Stimulated activated effector memory CD8-positive, alpha-beta T cell treated with anti-CD3 and anti-CD28 coated beads, Interleukin-12 subunit alpha, Interleukin-12 subunit beta, amount 100 ng/mL, for 72 hours (primary cell): ENCODE measurements at places on chromosomes 7 and 10.

GRCh38 chr10:93463723-93464476, 18.2 kb downstream of the MYOF start:
- DNase-seq: no peak

GRCh38 chr7:77888998-77889397, 90.4 kb downstream of the PHTF2 start:
- DNase-seq: no peak

DNA sequence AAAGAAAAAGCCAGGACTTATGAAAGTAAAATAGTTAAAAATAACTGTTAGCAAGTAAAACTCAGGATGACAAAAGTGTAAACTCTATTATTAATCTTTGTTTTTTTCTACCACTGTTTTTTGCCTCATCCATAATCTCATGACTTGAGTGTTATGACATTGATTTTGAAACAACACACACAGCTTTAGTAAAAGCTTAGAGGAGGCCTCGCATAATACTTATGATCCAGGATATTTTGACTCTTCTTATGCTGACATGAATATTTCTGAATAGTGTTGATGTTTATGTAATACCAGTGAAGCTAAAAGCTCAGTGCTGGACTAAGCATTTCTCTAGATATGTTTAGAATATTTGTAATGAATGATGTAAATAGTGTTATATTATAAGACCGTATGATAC, 10.5 kb downstream of the KAT6B start:
- no peak for DNase-seq

DNA sequence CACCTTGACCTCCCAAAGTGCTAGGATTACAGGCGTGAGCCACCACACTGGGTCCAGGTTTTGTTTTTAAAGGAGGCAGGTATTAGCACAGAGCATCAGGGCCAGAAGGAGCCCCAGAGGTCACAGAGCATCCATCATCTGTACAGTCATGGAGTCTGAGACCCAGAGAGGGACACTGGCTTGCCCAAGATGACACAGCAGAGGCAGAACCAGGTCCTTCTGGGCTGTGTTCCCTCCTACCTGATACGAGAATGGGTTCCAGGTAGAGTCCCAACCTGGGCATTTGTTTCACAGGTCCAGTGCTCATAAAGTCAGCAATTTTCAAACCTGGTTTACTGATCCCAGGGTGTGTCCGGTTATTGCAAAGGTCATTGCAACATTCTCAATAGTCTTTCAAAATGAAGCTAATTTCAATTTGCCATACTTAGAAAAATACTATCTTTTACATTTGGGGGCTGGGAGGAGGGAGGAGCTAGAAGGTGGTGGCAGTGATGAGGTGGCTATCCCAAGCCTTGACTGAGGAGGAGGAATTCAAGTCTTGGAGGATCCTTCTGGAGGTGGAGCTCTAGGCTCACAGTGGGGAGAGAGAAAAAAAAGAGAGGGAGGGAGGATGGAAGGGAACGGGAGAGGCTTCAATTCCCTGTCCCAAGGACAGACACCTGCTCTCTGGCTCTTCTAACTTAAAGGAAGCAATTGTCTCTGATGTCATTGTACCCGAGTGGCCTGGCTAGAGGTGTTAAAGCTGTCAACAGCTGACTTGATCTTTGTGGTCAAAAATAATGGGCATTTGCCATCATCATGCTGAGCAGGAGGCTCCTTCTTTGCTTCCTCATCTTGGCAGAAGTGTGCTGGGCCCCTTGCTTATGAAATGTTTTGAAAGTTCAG, 8.1 kb downstream of the MXI1 start:
- DNase-seq: no peak

DNA sequence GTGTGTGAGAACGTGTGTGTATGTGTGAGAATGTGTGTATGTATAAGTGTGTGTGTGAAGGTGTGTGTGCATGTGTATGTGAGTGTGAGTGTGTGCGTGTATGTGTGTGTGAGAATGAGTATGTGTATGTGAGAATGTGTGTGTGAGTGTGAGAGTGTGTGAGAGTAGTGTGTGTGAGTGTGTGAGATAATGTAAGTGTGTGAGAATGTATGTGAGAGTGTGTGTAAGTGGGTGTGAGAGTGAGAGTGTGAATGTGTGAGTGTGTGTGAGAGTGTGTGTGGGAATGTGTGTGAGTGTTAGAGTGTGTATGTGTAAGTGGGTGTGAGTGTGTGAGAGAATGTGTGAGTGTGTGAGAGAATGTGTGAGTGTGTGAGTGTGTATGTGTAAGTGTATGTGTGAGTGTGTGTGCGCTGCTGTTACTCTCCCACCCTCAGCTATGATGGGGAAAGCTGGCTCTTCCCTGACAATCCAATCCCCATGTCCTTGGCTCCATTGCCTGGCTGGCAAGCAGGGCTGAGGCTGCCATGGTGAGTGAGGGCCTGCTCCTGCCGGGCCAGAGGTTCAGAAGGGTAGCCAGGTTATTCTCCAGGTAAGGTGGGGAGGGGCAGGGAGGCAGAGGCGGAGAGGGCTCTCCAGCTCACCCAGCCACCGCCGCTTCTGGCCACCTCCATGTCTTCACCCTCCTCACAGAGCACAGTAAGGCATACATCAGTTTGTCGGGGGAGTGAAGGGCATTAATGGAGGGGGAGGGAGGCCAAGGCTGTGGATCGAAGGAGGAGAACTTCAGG, 72.6 kb upstream of the PCBD1 start:
- DNase-seq: no peak

- DNase-seq: no peak
These were observed 47.9 kb downstream of the ADCY1 start for GRCh38 chr7:45622058-45622457.

DNA sequence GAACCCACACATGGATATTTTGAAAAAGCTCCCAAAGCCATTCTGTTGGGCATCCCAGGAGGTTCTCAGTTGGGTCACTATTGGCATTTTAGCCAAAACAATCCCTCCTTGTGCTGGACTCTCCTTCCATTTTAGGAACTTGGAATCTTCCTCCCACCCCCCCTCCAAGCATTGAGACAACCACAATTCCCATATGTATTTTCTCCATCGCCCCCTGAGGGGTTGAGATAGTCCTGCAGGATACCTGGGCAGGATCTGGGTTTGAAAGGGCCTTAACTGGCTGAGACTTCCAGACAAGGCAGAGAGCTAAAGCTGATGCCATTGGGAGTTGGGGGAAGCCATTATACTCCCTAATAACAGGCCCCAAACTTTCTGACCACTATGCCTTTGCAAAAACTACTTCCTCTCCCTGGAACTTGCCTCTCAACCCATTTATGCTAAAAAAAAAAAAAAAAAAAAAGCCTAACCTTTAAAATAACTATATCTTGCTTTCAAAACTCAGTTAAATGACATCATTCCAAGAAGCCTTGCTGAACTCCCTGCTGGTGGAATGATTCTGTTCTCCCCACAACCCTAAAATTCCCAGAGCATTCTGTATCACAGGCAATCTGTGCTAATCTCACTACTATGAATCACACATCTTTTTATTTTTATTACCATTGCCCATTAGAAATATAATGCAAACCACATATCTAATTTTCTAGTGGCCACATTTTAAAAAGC, 77.5 kb upstream of the PDE1C start:
- no peak for DNase-seq

DNA sequence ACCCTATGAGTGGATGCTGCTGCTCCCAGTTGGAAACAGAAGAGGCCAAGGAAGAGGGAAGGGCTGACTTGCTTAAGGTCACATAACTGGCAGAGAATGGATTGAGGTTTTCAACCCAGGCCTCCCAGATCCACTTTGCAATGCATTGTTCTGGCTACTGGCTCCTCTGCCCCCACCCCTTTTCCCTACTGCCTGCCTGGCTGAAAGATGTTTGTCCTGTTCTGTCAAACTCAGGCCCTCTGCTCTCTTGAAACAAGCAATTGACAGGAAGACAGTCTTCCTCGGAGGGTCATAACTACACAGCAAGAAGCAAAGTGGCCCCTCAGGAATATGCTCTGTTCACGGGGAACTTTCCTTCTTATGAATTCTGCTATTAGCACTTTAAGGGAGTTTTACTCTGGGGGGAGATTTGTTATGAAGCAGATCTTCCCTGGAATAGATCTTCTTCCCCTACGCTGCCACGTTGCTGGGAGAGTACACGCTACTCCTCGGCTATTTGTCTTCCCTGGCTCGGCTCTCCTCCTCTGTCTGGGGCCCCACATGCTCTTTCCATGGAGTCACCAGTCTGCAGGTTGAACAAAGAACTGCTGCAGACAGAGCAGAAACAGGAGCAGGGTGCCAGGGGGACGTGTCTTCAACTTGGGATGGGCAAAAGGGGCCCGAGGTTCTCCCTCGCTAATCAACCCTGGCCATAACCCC, 436.1 kb downstream of the TYW1 start:
- DNase-seq: no peak

DNA sequence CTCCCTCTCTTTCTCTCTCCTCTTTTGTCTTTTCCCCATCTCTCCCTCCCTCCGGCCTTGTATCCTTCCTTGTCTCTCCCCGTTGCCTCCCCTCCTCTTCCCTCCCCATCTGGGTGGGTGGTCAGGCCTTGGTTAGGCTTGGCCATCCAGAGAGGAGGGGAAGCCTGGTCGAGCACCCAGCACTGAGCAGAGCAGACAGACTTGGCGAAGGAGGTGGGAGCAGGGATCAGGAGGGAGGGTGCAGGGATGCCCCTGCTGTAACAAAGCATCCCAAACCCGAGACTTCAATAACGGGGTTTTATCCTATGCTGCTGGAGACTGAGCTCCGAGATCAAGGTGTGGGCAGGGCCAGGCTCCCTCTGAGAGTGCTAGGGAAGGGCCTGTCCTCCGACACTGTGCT, 97.3 kb downstream of the PAXIP1 start:
- no peak for DNase-seq

DNA sequence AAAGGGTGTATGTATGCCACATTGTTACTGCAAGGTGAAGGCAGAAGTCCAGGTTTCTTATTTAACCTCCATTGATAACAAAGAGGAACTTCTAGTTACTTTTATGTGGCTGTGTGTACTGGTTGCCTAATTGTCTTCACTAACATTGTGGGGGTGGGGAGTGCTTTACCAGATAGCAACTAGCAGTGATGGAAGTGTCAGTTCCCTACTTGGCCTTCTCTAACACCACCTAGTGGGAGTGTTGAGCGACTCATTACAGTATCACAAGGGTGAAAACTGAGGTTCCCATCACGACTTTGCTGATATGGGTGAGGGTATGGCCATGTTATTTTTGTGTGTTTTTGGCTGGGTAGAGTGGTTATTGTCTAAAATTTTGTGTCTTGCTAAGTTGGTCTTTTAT, 274.4 kb downstream of the THSD7A start:
- DNase-seq: no peak

GRCh38 chr7:82598958-82599357, 155.4 kb upstream of the CACNA2D1 start:
- DNase-seq: no peak

DNA sequence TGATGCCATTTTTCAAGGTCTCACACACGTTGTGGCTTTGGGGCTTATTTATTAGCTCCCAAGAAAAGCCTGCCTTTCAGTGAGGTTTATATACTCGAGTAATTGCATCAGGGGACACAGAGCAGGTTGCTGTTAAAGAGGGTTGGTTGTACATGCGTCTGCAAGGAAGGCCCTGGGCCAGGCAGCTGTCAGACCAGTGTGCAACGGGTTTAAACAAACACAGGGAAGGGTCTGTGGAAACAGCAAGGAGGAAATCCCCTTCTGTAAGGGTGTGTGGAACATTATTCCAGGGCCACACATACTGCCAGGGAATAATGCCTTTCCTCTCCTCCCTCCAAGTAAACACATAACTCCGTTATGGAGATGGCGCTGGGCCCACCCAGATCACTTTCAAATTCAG, 1.7 kb upstream of the CHST15 start:
- no peak for DNase-seq

- no peak for DNase-seq
These were observed 463.9 kb downstream of the PTPRN2 start for GRCh38 chr7:158123753-158124152.

- DNase-seq: no peak
These were observed 78.3 kb downstream of the ATRNL1 start for GRCh38 chr10:115171392-115171960.

DNA sequence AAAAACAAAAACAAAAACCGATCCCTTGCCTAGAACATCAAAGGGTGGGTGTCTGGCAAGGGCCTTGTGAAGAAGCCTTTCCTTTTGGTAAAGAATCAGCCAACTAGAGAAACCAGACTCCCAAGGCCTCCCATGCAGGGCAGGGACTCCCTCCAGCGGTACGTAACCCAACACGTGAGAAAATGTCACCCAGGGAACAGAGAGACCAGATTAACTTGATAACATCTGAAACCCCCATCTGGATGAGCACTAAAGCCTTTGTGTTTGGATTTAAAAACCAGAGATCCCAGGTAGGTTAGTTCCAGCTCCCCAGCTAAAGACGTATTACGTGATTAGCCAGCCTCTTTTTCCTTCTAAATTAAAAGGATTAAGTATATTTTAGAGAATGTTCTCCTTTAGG, 3.0 kb upstream of the HABP2 start:
- no peak for DNase-seq

GRCh38 chr7:106381252-106381651, 96.5 kb upstream of the NAMPT start:
- no peak for DNase-seq

DNA sequence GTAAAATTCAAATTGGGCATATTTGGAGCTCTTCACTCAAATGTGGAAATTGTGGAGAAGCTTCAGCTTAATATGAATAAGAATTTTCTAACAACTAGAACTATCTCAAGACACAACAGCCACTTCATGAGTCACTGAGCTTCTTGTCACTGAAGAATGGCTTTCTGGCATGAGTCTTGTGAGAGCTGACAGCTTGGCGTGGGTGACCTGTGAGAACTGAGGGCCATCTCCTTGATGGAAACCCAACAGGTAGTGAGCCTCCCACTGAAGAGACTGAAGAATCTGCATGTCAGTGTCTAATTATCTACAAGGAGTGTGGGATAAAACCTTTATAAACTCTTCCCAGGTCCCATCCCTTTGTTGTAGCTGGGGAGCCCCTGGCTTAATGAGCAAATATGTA, 66.0 kb downstream of the CLEC2L start:
- DNase-seq: peak; percentile 37

GRCh38 chr10:92377962-92378361, 87.0 kb downstream of the MARCHF5 start:
- no peak for DNase-seq

DNA sequence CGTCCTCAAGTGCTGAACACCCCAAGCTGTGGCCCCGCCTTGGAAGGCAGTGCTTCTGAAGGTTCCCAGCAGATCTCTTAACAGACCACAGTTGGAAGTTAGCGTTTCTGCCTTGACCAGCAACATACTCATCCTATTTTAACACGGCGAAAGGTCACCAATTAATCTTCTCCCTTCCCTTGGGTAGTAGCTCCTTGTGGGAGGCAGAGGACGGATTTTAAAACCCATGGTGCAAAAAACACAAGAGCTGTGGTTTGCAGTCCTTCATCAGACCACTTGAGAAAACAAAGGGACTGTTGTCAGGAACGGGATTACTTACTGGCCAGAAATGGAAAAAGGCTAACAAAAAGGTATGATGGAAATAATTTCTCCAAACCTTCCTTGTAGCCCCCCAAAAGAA, 87.3 kb downstream of the BEND7 start:
- no peak for DNase-seq

DNA sequence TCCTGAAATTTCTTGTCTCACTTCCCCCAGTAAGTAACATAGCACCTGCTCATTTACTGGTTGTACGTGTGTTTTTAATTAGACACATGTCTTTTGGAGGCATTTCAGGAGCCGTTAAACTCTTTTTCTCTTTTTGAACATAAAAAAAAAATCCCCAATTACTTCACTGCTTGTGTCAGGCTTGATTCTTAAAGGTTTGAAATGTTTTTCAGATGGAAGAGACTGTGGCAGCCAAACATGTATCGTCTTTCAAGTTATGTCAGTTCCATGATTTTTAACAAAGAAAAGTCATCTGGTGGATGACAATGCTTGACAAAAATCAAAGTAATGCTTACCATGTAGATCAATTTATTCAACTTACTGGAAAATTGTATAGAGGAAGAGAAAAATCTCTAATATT, 585.8 kb downstream of the GATA3 start:
- no peak for DNase-seq
